ENCODE measurements at places on chromosomes 3 and 15. TPM values are rescaled to one million over a fixed set of nuclear protein-coding genes. Genes with fewer than 3 reads are reported as not detected.

DNA sequence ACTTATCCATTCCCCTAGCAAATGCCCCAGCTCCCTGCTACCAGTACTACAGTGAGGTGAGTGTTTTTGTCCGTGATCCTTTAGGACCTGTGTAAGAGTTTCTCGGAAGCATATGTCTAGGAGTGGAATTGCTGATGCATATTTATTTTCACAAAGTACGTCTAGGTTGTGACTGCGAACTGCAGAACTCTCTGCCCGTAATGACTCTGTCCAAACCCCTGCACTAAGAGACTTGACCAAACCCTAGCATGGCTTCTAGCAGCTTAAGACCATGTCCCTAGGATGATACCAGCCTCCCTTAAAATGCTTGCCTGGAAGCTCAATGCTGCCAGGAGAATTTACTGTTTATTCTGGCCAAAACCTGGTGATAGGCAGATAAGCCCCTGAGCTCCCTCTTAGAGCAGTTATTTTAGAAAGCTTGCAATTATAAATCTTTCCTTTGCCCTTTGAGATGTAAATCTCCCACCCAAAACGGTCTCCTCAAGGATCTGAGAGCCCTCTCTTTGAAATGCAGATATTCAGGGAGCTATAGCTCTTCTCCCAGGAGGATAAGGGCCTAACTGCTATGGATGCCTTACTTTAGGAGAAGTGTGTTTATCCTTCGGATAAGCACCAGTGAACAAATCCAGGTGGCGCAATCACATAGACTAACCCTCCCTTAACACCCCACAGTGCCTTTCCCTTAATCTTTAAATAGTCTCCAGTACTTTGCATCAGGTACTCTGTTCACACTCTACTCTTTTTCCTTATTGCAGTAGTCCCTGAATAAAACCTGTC is 14.7 kb upstream of the CA12 start:
- peak; percentile 2 for DNase-seq

Gene COL8A1
- 28.5 TPM for total RNA-seq

- DNase-seq, result no peak
Measured at GRCh38 chr3:71776538-71776937, 8.4 kb downstream of the PROK2 start.

DNA sequence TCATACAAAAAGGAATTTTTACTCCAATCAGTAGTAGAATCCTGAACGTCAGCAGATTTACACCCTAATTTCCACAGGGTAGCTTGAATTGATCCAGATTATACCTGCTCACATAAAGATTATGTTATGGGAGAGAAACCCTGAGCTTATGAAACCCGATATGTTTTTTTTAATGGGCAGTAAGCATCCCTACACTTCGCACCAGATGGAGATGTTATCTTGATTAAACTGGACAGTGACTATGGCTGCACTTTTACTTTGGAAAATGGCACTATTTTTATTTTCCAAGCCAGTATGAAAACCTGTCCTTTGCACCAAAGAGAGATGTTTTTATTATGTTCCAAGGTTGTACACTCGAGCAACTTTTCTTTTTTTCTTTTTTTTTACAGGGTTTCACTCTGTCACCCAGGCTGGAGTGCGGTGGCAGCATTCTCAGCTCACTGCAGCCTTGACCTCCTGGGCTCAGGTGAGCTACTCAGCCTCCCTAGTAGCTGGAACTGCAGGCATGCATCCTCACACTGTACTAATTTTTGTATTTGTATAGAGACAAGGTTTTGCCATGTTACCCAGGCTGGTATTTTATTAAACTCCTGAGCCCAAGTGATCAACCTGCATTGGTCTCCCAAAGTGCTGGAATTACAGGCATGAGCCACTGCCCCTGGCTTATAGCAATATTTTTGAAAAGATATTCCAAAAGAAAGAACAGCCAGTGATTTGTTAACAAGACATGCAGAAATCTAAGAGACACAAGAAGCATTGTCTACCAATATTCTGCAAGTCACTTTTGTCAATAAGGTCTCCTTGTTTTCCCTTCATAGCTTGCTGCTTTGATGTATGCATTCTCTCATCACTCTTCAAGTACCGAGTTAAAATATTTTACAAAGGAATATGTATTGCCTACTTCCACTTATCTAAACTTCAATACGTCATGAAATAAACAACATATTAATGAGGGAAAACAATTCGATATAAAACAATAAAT is 1412.6 kb downstream of the ZPLD1 start:
- no peak for DNase-seq

DNA sequence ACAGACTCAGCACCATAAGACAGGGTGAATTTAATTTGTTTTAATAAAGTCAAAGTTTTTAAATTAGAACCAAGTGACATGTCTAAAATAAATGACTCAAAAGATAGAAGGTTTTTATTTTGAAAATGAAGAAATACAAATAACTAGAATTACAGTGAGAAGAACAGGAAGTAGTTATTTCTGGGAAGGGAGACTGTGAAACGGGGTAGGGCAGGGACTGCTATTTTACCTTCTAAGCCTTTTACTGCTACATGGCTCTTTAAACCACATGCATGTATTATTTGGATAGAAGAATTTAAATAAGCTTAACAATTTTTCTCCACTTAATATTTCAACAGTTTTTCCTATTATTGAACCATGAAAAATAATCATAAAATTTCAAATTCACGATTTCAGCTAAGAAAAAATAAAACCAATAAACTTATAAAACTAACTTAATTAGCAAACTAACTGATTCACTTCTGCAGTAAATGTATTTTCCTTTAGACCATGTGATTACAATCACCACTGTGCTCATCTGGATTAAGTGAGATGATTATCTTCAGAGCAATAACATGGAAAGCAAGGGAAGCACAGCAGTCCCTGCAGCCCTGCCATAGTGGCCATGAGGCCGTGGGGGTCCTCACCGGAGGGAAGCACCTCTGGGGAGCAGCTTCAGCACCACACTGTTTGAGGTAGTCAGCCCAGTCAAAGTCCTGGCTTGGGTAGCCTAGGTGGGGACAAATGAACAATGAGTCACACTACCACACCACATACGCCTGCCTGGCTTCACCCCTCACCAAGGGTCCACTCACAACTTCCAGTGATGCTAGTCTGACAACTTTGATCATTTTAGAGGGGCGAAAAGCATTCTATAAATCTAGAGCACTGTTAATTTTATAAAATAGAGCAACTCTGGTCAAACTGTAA is 28.3 kb upstream of the STIMATE start:
- DNase-seq, result no peak

DNA sequence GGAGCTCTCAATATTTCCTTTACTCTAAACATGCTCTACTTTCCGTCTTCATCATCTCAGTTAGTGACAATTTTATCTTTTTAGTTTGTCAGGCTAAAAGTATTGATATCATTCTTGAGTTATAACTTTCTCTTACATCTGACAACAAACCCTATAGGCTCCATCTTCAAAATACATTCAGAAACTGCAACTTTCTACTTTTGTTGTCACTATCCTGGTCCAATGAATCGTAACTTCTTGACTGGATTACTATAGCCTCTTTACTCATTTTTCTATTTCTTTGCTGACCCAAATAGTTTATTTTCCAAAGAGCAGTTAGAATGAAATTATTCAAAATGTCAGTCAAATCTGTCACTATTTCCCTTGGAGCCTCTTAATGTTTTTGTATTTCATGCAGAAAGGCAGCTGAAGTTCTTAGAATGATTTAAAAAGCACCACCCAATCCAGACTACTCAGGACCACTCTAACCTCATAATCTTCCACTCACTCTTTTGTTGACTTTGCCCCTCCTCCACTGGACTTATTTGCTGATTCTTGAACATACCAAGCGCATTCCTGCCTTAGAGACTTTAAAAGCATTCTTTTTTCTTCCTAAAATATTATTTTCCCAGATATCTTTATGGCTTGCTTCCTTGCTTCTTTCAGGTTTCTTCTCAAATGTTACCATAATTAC is 119.9 kb upstream of the CBLB start:
- no peak for DNase-seq

DNA sequence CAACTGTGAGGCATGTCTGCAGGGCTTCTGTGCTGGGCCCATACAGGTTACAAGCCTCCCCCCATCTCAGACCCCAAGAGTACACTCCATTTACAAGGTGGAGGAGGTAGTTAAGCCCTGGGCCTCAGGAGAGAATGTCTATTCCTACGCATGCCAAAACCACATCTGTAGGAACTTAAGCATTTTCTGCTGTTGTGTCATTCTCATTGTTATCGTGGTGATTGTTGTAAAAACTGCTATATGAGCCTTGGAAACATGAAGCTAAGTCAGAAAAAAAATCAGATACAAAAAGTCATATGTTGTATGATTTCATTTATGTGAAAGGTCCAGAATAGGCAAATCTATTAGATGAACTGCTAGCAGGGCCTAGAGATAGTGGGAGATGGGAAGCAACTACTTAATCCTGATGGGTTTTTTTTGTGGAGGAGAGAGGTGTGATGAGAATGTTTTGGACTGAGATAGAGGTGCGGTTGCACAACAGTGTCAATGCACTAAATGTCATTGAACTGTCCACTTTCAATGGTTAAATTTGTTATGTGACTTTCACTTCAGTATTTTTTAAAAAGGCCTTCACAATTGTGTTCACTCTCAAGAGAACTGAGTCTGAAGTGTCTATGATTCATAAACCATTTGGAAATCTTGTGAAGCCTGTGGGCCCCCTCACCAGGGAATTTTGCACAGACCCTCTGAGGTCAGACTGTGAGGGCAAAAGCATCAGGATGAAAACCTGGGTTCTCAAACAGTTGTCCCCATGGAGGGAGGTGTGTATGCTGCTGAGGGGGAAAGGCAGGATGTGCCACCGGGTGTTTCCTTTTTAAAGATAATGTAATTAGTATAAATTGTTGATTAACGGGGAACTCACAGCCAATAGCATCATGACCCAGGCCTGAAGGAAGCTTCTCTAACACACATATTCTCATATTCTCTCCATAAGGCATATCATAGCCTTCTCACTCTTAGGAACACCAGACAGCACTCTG is 3.2 kb downstream of the RTP3 start:
- DNase-seq, result no peak

DNA sequence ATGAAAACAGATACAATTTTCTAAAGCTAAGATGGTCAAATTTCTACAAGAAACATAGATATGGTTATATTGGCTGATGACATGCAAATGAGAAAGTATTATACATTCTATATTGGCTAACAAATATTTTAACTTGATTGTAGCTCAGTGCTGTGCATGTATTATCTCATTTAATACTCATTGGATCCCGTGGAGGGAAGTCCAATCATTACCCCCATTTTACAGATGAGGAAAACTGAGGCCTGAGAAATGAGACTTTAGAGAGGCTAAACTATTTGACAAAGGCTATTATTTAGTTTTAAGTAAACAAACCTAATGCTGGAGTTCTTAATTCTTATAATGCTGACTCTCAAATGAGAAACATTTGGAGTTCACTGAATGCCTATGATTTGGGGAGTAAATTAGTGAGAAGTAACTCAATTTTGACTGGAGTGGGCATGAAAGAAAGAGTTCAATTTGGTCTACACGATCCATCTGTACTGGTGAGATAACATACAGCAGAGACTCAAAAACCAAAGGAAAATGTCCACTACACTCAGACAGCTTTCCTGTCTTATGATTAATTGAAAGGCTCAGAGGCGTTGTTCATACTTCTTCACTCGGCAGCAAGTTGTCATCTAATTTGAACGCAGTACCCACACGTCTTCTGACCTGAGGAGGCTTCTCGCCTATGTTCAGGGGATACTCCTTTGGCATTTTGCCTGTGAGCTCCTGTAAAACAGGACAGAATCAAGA is 72.2 kb upstream of the LMOD3 start:
- DNase-seq, result no peak

- DNase-seq, result no peak
Measured at GRCh38 chr3:33030802-33031201, 66.1 kb downstream of the GLB1 start.

DNA sequence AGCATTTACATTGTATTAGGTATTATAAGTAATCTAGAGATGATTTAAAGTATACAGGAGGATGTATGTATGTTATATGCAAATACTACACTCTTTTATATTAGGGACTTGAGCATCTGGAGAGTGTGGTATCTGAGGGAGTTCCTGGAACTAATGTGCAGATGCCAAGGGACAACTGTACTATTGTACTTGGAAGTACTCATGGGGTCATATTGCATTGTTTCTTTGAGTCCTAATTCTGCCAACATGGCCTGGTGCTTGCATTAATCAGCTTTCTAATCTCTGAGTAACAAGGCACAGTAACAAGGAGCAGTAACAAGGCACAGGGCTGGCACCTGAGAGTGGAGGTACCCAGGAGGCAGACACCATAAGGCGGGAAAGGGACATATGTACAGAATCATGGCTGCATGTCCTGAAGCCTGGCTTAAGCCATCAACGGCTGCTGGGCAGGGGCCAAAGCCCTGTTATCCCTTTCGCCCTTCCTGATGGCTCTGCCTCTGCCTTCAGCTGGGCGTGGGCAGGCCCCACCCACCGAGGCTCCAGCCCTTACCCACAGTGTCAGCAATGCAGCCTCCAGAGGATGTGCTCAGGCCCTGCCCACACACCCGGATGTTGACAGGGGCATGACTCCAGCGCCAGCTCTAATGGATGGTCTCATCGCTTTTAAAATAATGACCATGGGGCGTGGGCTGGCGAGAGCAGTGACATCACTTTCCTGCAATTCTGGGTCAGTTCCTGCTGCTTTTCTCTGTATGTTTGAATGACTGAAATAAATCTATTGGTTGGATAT is 22.9 kb downstream of the CEMIP start:
- DNase-seq, result no peak
